EH (cell line): ENCODE measurements at places on chromosomes 3 and 15.

DNA sequence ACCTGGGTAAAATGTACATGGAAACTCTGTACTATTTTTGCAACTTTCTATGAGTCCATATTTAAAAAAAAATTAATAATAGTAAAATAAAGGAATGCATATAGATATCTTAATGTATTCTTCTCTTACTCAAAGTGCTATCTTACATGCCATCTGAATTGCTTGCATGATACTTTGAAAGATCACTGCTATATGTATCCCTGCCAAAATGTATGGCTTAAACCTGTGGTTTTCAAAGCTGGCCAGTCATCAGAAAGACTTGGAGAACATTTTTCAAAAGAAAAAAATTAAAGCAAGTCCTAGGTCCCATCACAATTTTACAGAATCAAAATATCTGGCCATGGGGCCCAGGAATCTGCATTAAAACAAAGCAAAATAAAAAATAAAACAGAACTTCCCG lies 262.1 kb downstream of the LPP start:
- DNase-seq: peak; percentile 50

DNA sequence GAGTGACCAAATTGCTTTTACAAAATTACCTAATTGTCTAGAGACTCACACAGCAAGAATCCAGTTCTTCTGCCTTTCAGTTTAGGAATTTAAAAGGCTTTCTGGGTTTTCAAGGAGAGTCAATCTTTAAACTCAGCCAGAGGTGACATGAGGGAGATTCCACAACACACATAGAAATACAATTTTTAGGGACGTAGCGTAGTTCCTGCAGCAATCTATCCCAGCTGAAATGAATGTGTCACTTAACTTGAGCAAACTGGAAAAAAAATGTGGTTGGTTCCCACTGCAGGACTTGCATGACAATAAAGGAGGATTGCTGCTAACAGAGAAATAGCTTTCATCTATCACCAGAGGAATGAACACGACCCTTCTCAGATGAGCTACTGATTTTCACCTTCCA lies 269.7 kb downstream of the OTOL1 start:
- no peak for DNase-seq

DNA sequence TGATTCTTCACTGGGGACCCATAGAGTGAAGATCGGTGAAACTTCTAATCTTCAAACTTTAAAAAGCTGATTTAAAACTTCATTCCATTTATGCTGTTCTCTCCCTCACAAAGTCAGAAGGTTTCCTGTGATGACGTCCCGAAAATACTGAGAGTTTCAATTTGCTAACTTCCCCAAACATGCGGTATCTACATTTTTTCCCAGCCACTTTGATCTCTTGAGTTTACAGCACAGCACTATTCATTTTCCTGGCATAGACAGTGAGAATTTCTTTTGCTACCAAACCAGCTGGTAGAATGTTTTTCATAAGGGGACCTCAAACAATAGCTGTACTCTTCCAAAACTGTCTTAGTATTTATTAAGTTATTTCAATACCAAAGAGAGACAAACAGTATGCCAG lies 156.8 kb downstream of the LSAMP start:
- DNase-seq: no peak

GRCh38 chr15:75348562-75349350 lies 1.9 kb downstream of the NEIL1 start:
- peak; percentile 31 for DNase-seq

DNA sequence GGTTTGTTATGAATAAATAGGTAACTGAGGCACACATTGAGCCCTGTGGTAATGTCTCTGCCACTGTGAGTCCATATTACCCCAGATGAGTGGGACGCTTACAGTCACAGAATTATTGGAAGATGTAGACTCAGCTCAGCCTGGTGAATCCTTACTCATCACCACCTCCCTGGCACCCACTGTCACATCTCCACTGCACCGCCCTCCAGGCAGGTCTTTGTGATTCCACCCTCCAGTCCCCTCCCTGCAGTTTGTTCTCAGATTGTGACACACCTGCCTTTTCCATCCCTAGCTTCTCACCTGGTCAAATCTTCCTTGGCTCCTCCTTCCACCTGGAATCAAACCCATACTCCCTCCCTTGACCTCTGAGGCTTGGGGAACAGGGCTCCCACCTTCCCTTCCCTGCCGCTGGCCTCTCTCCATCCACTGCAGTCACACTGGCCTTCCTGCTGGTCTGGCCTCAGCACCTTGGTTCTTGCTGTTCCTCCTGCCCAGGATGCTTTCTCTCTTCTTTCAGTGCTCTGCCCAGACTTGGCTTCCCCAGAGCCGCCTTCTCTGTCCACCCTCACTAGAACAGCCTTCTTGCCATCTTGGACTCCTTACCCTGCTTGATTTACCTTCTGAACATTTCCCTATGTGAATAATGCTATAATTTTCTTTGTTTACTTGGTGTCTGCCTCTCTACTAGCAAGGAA lies 9.4 kb downstream of the SLC6A20 start:
- no peak for DNase-seq

- DNase-seq: no peak
These were observed 1.7 kb upstream of the PSTPIP1 start for GRCh38 chr15:76993114-76993725.

DNA sequence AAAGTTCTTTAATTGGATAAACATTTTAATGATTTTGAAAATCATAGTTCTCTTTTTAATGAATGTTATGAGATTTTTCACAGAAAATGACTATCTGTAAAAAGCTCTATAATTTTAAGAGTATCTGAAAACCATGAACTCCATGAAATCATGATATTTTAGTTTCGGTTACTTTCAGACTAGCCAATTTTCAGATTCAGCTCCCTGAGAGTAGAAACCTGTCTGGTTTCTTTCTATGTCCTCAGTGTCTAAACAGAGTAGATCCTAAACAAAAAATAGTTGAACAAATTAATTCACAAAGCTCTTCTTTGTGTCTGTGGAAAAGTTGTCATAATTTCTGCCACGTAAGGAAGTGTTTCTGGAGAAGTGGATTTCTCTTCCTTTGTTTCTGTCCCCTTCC lies 1247.7 kb downstream of the NSUN3 start:
- no peak for DNase-seq

DNA sequence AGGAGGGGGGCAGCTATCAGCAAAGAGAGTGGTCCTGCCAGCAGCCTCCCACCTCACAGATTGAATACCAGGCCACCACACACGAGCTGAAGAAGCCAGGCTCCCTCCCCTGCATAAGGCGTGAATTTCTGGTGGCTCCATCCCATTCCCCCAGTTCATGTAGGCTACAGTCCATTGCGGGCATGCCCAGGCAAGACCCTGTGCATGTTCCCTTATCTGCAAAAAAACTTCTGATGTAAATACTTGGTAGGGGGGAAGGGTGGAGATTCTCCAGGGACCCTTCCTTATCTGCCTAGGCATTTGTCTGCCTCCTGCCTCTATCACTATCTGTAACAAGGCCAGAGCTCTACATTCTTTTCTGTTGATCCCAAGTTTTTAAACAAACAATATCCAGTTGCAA lies 27.6 kb upstream of the UBP1 start:
- DNase-seq: peak; percentile 5

- peak; percentile 89 for DNase-seq
These were observed 55.6 kb downstream of the SMAD3 start for GRCh38 chr15:67120839-67121643.

- no peak for DNase-seq
These were observed 36.1 kb upstream of the GABRG3 start for GRCh38 chr15:26934848-26935247.

- no peak for DNase-seq
These were observed 190.6 kb downstream of the OSBPL10 start for GRCh38 chr3:31790193-31791089.

DNA sequence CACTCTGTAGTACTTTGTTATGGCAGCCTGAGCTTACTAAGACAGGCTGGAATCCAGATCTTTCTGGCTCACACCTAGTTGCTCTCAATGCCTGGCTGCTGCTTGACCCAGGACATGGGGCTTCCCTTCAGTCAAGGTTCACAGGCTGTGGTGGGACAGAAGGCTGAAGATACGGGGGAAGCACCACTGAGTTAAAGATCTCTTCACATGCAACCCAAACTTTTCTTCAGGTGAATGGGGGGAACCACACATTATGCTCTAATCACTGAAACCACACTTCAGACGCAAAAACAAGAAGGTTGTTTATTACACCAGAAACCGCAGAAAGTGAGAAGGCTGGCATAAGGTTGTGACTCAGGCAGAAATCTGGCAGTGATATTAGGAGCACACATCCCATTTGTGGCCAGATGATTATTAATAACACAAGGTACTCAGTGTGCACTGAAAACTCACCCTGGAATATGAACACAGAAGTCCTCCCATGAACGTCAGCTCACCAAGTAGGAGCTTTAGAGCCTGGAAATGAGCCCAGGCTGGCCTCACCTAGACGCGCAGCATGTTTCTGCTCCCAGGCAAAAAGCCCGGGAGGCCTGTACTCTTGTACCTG lies 230.5 kb upstream of the CHRNA7 start:
- DNase-seq: no peak

GRCh38 chr15:78307976-78308375 lies 8.6 kb upstream of the SKIC8 start:
- DNase-seq: no peak
